ENCODE measurements at places on chromosomes 2 and 18.

DNA sequence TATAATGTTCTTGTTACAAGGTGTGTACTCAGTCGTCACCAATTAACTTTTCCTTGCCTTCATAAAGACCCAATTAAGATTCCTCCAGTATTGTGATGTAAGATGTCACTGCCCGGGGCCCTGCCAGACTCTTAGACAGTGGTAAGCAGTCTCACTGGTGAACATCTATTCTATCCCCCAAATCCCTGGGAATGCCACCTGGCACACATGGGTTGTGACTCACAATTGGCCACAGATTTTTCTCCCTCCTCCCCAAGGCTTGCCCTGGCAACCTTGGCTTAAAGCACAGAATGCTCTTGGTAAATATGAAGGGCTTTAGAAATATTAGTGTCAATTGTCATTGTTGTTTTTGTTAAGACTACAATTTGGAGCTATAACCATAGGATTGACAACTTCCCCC is 287.9 kb downstream of the ETAA1 start:
- DNase-seq = no peak

GRCh38 chr2:216151313-216152025 is 42.3 kb downstream of the XRCC5 start:
- peak; percentile 16 for DNase-seq

DNA sequence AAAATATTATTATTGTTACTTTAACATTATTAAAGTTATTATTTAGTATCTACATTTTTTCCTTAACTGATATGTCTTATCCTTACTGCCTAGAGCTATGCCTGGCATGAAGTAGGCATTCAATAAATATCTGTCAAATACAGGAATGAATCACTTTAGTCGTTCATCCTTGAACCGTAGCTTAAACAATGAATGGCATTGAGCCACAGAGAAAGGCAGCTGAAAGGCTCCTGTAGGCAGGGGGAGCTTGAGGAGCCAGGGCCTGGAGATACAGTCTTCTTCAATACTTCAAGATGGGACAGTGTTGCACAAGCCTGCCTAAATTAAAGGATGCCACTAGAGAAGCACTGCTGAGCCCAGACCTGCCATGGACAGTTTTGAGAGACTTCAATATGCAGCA is 22.5 kb downstream of the CYRIA start:
- DNase-seq = no peak

DNA sequence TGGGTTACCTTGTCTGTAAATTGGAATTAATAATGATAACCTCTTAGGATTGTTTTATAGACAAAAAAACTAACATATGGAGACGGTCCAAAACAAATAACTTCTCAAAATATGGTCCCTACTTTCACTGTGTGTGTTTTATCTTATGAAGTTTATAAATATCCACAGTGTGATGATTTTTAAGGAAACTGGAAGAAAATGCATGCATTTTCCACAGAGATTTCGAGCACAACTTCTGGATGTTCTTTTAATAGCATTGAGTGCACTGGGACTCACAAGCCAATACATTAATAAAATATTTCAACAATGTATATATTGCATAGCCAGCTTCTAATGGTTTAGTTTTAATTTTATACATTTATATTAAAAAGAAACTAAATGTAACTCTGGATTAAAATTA is 87.9 kb upstream of the SPHKAP start:
- no peak for DNase-seq

DNA sequence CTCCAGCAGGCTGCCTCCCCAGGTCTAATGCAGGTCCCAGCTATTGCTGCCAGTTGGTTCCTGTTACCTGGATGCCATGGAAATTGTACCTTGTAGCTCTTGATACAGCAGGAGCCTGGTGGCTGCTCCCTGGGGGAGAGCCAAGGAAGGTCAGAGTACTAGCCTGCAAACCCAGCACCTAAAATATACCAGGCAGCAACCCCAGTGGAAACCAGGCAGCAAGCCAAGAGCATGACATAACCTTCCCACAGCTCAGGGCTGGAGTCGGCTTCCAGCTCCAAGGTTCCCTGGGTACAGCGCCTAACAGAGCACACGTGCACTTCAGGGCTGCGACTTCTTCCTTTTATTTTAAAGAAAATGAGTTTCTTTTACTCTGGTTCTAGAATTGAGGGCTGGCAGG is 30.3 kb downstream of the TNP1 start:
- peak; percentile 52 for DNase-seq

DNA sequence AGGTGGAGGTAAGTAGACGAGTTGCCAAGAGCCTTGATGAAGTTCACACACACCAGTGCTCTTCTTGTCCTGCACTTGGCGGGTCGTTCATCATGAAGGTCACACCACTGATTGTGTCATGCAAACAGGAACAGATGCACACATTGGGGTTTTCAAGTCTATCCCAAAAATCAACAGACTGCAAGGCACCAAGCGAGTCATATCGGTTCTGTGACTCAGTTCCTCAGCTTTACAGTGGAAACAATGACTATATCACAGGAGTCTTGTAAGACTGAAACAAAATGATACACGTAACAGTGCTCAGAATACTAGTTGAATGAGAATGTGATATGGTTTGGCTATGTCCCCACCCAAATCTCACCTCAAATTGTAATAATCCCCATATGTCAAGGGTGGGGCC is 526.9 kb upstream of the ID2 start:
- peak; percentile 78 for DNase-seq

- peak; percentile 42 for DNase-seq
Observed at GRCh38 chr2:12718015-12718671, 1.4 kb downstream of the TRIB2 start.

GRCh38 chr2:192286093-192286701 is 91.5 kb upstream of the TMEFF2 start:
- DNase-seq = peak; percentile 55

DNA sequence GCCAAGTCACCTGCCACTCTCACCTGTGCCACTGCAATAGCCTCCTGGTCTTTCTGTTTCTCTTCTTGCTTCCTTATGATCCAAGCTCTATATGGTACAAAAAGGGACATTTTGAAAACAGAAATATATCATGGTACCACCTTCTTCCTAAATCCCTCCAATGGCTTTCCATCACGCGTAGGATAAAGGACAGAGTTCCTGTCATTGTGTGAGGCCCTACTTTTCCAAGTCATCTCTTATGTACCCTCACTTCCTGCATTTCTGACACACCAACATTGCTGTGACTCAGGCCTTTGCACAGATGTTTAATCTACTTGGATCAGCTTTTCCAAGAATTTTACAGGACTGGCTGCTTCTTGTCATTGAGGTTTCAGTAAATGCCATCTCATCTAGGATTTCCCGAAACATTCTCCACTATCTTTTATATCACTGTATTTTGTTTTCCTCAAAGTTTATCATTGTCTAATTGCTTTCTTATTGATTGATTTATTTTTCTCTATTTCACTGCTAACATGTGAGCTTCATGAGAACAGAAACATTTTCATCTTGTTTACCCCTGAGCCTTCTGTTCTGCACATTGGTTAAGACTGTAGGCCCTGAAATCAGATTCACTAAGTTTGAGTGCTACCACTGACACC is 426.1 kb upstream of the FANCL start:
- DNase-seq = no peak

GRCh38 chr2:181471226-181471625 is 14.0 kb downstream of the ITGA4 start:
- no peak for DNase-seq

GRCh38 chr2:109336296-109336695 is 207.3 kb downstream of the SH3RF3 start:
- DNase-seq = no peak

DNA sequence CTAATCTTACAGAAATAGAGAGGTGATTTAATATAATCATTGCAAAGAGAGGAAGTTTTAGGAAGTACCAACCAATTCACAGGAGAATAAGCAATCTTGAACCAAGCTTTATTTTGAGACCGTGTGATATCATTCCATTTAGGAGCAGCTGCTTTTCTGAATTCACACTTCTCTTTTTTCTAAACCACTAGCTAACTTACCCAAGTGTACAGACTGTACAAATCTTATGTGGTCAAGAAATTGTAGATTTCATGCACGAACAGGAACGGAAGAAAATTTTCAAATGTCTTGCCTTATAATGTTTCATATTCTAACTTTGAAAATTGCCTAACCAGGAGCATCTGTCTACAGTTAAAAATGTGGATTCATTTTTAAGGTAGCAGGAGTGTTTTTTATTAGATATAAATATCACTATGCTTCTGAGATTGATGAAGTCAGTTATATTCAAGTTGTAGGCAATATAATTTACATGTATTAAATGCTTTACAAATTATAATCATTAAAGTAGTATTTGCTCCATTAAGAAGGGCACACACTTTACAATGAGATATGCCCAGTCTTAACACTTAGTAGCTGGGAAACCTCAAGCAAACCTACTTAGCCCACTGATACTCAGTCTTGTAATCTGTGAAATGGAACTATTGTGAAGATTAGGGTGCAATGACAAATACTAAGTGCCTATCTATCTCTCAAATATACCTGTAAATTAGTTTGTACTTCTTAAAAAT is 302.2 kb upstream of the STON1 start:
- DNase-seq = no peak

- no peak for DNase-seq
Observed at GRCh38 chr2:216657086-216657855, 24.1 kb downstream of the IGFBP2 start.

- DNase-seq = peak; percentile 9
Observed at GRCh38 chr18:39481281-39481680, 1915.7 kb upstream of the CELF4 start.

DNA sequence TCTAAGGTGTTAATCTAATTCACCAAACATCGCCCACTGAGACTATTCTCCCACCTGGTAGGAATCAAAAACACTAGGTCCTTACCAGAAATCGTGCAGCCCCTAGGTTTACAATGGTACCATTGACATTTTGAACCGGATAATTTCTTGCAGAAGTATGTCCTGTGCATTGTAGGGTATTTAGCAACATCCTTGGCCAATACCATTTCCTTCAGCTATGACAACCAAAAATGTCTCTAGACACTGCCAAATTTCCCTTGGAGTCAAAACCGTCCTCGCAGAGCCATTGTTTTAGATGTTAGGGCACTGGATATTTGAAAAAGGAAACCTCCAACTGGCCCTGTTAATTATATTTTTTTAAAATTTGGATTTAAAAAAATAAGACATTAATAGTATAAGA is 3.8 kb downstream of the VPS54 start:
- no peak for DNase-seq

DNA sequence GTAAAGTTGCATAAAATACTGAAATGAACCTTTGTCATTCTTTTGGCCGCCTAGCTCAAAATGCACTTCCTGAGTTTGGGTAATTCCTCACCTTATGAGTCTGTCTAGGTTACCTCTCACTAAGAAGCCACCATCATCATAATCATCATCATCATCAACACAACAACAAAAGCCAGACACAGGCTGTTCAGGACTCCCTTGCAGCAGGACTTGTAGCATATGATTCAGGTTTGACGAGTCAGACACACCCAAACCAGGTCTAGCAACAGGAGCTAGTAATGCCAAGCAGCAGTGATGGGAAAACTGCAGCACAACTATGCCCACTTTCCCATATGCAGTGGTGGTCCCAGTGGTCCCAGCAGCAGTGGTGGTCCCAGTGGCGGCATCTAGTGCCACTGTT is 2.8 kb upstream of the SGO2 start:
- DNase-seq = no peak

- DNase-seq = peak; percentile 48
Observed at GRCh38 chr2:23651187-23652080, 266.5 kb downstream of the KLHL29 start.

DNA sequence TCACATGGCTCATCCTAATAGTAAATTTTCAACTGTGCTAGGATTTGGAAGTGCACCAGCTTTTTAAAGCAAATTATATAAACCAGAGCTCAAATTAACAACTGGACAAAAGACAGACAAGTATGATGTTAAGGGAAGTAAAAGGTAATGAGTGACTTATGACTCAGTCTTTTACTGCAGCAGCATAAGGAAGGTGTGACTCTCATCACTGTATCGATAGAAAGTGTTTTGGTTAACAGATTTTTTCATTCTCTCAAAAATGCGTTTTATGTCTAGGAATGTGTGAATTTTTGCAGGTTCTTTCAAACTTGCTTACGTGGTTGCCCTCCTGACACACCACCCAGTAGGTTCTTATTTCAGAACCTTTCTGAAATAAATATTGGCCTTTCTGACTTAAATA is 244.2 kb upstream of the BOD1L2 start:
- DNase-seq = no peak

DNA sequence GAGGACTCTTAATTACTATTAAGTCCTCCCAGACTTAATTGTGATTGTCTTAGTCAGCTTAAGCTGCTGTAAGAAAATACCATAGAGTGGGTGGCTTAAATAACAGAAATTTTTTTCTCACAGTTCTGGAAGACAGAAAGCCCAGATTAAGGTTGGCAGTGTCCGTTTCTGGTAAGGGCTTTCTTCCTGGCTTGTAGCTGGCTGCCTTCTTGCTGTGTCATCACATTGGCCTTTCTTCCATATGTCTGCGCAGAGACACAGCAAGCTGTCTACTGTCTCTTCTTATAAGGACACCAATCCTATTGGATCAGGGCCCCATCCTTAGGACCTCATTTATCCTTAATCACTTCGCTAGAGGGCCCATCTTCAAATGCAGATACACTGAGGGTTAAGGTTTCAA is 38.5 kb downstream of the ASXL3 start:
- peak; percentile 22 for DNase-seq

DNA sequence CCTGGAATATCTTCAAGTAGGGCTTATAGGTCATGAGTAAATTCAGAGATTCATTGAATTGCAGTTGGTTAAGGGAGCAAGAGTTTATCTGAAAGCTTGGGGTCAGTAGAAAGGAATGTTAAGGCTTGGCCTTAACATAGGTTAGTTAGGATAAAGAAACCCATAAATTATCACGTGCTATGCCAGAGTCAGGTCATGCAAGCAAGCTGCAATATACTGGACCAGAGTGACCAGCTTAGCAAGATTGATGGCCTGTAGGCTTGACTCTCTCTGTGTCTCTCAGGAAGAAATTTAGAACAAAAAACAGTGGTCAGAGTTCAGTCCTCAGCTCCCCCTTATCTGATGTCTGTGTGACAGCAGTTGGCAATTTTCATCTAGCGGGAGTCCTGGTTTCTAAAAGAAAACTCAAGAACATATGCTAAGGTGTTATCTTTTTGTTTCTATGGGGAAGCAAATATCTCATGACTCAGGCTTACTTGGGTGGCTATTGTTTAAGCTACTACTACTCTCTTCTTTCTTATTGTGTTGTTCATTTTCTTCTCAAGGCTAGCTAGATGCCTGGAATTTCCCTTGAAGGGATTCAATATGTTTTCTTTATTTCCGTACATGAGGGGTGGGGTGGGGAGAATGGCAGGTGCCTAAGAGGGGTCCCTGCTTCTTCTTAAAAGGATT is 28.7 kb upstream of the MARCO start:
- no peak for DNase-seq

DNA sequence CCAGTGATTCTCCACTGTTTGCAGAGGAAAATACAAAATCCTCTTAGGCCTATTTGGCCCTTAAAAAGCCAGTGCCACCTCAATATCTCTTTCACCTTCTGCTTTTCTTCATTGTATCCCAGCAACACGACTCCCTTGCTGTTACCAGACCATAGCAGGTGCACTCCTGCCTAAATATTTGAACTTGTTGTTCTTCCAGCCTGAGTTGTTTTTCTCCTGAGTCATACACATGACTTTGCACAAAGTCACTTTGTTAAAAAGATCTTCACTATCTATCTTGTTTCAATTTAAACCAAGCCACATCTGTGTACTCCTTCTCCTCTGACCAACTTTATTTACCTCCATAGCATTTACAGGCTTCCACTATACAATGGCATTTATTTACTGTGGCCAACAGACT is 103.6 kb downstream of the LRRTM4 start:
- no peak for DNase-seq

GRCh38 chr2:157469726-157470125 is 25.8 kb upstream of the CYTIP start:
- DNase-seq = peak; percentile 20

GRCh38 chr2:168233726-168234406 is 13.5 kb downstream of the STK39 start:
- no peak for DNase-seq

GRCh38 chr2:242052421-242052820 is 182.9 kb downstream of the RTP5 start:
- DNase-seq = no peak

Measured in fibroblast of skin of right quadriceps (primary cell).